Hepatocyte (in vitro differentiated cells): ENCODE measurements at places on chromosomes 6 and 20.

- no peaks in the 10 kb centered on the region for H3K4me1 ChIP-seq
- H3K36me3 ChIP-seq, result no peaks in the 10 kb centered on the region
- no peak overlapping the region for H3K4me3 ChIP-seq
- no peaks in the 10 kb centered on the region for H3K27me3 ChIP-seq
- DNase-seq, result no peak
- no peak overlapping the region for H3K27ac ChIP-seq
Measured at GRCh38 chr6:133623065-133623464, 265.8 kb upstream of the TCF21 start.

DNA sequence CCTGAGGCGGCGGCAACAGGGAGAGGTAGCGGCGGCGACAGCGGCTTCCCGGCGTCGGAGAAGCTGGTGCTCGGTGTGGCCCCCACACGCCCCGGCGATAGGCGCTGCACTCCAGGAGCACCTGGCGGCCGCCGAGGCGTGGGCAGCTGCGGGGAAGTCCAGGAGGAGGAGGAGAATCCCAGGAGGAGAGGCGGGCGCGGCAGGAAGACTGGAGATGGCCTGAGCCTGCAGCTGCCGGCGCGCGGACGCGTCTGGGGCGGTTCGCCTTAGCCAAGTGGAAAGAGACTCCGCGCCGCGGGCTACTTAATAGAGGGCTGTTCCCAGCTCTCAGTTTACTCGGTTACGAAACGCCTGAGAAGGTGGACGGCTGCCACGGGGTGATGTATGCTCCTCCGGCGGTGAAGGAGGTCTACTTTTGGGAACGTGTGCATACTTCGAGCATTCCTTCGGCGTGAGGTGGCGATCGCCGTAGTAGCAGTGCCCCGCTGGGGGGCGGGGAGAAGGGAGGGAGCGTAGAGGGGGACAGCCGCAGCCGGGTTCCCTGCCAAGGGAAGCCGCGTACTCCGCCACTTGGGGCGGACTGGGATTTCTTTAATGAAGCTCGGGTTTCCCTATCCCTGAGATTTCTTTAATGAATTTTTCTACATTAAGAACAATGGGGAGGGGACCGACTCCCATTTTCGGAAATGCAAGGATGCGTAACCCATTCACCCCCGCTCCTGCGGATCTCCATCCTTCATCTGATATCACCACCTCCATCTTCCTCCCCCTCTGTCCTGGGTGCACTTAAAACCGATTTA, at the start of gene COL12A1:
Gene COL12A1 (minus strand): TSS at position 278 of the 800 bp plus-strand sequence. CDS start 3,261 bp downstream, outside the sequence.
- H3K4me1 ChIP-seq, result peaks cover 27% of the 10 kb centered on the region
- peak; percentile 87 for DNase-seq
- no peaks in the 10 kb centered on the region for H3K36me3 ChIP-seq
- peak within 1 kb of the TSS; percentile 27 for H3K4me3 ChIP-seq

DNA sequence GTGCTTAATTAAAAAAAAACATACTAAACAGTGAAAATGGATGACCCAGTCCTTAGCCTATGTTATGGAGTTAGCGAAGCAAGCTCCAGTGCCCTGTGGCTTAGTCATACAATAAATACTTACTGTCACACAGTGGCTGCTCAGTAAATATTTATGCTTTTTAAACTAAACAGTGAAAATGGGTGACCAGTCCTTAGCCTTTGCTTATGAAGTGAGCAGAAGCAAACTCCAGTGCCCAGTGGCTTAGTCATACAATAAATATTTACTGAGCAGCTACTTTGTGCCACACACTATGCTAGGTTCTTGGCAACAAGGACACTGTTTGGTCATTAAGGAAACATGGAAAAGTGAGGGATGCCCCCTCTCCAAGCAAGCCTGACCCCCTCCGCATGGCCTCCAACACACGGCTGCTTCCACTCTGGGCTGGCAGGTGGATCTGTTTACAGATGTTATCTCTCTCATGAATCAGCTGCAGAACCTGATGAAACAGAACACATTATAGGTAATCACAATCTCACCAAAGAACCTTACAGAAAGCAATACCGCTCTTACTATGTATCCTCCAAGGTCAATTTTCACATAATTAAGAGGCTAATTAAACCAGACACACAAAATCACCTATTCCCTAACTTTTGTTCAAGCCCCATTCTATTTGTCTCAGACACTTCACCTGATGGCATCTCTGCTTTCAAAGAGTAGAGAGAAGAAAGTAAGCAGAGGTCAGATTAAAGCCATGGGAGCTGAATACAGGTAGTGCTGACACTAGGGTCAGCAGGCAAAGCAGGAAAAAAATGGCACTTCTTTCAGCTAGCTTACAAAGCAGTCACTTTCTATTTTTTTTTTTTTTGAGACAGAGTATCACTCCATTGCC, 27.3 kb downstream of the CDK5RAP1 start:
- H3K27me3 ChIP-seq, result no peaks in the 10 kb centered on the region
- H3K36me3 ChIP-seq, result no peaks in the 10 kb centered on the region
- no peak overlapping the region for H3K4me3 ChIP-seq
- DNase-seq, result peak; percentile 71
- peaks cover 18% of the 10 kb centered on the region for H3K4me1 ChIP-seq

DNA sequence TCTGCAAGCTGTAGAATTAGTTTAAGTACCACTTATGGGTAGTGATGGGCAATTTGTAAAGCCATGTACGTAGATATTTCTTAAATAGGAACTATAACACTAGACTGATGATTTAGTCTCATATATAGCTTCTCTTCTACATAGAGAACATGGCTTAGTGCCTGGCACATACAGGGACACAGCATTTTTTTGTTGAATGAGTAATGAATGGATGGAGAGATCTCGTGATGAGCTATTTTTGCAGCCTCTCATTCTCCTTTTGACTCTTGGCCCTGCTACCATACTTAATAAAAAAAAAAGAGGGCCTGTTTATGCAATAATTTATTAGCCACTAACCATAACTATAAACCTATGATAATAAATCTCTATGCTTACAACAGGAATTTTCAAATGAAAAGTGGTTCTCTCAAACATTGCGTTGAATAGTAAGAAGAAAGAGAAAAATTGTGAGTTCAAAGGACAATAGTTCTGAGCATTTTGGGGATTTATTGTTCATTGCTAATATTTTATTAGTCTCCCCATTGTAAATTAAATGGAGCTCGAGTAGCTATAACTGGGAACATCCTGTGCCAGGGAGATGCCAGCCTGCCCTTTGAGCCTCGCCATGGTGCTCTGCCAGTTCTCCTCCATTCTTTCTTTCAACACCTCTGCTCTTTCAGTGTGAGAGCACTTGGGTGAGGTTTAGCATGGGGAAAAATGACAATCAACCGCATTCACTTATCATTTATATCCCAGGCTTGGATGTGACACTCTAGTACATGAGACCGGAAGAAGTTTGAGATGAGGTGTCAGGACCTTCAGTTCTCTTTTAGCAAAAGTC, 14.7 kb upstream of the RCAN2 start:
- peaks cover 6% of the 10 kb centered on the region for H3K27me3 ChIP-seq
- H3K36me3 ChIP-seq, result no peaks in the 10 kb centered on the region
- H3K27ac ChIP-seq, result no peak overlapping the region
- DNase-seq, result no peak

- DNase-seq, result no peak
- no peaks in the 10 kb centered on the region for H3K36me3 ChIP-seq
- H3K4me1 ChIP-seq, result no peaks in the 10 kb centered on the region
- H3K27me3 ChIP-seq, result no peaks in the 10 kb centered on the region
Measured at GRCh38 chr20:43690943-43691598, 24.2 kb downstream of the MYBL2 start.

DNA sequence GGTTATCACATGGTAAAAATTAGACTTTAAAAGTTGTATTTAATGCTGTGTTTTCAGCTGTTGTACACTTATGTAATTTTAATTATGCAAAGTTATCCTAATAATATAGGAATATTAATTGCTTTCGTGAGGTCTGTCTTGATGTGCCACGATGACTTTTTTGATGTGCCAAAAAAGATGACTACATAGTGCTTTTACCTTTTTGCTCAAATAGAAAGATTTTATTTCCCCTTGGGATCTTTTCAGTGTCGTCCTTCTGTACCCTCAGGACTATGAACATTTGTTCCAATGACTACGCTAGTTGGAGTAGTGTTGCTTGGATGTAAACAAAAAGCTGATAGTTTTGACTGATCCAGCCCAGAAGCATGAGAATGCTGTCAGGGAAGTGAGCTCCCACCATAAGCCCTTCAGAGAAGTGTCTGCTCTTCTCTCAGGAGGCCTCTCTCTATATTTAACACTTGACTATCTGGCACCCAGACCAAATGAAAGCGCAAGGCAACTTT, 1.2 kb upstream of the CD164 start:
- DNase-seq, result no peak
- H3K27me3 ChIP-seq, result no peaks in the 10 kb centered on the region
- H3K36me3 ChIP-seq, result no peaks in the 10 kb centered on the region
- peak overlapping the region; percentile 96 for H3K27ac ChIP-seq

- H3K27me3 ChIP-seq, result no peaks in the 10 kb centered on the region
- H3K4me1 ChIP-seq, result peaks cover 14% of the 10 kb centered on the region
- H3K27ac ChIP-seq, result no peak overlapping the region
- H3K4me3 ChIP-seq, result no peak overlapping the region
- no peaks in the 10 kb centered on the region for H3K36me3 ChIP-seq
Measured at GRCh38 chr6:134702279-134702678, 247.6 kb downstream of the ALDH8A1 start.

DNA sequence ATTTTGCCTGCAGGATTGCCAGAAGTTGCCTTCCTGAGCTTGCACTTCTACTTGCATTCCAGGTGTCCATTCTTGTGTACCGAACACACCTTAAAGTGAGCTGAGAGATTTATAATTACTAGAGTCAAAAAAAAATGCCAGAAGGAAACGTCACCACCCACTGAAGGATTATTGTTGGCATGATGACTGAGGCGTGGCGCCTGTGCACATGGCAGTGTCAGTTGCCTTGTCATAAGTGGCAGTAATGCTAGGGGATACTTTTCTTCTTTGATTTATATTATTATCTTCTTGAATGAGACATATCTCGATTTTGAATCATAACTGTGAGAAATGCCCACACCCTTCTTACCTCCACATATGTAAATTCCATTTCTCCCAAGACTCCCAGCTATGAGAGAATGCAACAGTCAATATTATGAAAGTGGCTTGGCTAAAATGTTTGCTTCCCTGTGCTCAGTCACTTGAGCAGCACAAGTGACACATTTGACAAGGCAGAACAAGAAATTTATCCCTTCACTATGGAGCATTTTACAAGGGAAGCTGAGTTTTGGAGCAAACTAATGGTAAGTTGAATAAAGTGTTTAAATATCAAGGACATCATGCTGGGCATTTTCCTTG, 149.5 kb upstream of the SASH1 start:
- no peak overlapping the region for H3K4me3 ChIP-seq
- H3K27me3 ChIP-seq, result no peaks in the 10 kb centered on the region
- no peak overlapping the region for H3K27ac ChIP-seq
- DNase-seq, result no peak
- H3K36me3 ChIP-seq, result no peaks in the 10 kb centered on the region
- no peaks in the 10 kb centered on the region for H3K4me1 ChIP-seq

DNA sequence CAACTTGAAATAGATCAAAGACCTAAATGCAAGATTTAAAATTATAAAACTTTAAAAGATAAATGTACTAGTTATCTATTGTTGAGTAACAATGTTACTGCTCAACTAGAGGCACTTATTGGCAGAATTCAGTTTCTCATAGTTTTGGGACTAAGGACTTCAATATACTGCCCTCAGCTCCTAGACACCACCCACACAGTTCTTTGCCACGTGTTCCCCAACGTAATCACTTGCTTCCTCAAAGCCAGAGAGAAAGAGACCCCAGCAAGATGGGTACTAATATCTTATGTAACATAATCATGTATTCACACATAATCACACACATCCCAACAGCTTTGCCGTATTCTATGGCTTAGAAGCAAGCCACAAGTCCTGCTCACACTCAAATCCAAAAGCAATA, 50.3 kb upstream of the SLC22A16 start:
- H3K4me3 ChIP-seq, result no peak overlapping the region
- H3K27ac ChIP-seq, result no peak overlapping the region
- DNase-seq, result no peak
- H3K27me3 ChIP-seq, result no peaks in the 10 kb centered on the region
- peaks cover 11% of the 10 kb centered on the region for H3K4me1 ChIP-seq

DNA sequence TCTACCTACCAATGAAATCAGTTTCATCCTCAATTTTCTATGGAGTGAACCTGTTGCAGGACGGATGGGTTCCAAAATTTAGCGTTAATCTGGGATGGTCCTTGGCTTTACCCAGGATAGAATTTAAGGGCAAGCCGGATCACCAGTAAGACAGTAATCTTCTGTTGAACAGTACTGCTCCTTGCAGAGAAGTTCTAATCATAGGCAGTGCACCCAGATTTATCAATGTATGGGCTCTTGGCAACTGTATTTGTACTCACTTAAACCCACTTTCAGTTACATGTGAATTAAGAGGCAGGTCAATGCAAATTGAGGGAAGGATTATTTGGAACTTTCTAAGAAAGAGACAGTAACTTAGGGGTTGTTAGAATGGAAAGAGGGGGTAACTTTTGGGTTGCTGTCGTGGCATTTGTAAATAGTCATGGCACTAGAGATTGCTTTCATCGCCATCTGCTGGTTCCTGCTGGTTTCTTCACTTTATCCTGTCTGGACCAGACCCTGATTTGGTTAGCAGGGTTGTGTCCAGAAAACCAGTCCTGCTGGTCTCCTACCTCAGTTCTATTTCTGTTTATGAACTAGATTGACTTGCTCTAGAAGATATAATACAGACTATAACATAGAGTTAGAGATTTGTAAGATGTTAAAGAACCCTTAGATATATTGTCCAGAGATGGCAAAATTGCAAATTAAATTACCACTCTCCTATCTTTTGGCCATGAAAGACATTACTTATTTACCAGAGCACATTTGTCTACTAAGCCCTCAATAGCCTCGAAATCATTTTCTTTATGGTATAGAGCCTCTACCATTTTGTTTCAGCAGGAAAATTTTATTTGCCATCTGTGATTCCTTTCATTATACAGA, 646.3 kb downstream of the UTRN start:
- H3K36me3 ChIP-seq, result no peaks in the 10 kb centered on the region
- H3K4me1 ChIP-seq, result no peaks in the 10 kb centered on the region
- no peak overlapping the region for H3K27ac ChIP-seq
- H3K27me3 ChIP-seq, result no peaks in the 10 kb centered on the region
- DNase-seq, result peak; percentile 44
- H3K4me3 ChIP-seq, result no peak overlapping the region

DNA sequence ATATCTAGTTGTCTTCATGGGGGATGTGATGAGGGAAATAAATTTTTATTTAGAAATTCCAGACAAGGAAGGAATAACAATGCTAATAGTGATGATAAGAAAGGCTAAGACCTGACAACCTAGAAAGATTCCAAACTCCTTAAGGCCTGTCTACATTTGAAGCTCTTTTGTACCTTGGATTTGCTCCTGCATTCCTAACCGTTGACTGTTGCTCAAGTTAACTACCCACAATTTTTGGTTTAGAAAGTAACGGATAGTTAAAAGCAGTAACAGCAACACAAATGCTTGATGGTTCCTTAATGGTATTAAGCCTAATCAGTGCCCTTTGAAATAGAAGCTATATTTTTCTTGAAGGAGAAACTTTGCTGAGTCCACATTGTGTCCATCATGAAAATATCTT, 52.9 kb downstream of the TRMT11 start:
- no peak overlapping the region for H3K4me3 ChIP-seq
- no peaks in the 10 kb centered on the region for H3K27me3 ChIP-seq
- peak overlapping the region; percentile 1 for H3K27ac ChIP-seq
- no peak for DNase-seq
